Activated CD8-positive, alpha-beta memory T cell treated with anti-CD3 and anti-CD28 coated beads for 4 hours (primary cell): ENCODE measurements at places on chromosomes 5 and 9.

DNA sequence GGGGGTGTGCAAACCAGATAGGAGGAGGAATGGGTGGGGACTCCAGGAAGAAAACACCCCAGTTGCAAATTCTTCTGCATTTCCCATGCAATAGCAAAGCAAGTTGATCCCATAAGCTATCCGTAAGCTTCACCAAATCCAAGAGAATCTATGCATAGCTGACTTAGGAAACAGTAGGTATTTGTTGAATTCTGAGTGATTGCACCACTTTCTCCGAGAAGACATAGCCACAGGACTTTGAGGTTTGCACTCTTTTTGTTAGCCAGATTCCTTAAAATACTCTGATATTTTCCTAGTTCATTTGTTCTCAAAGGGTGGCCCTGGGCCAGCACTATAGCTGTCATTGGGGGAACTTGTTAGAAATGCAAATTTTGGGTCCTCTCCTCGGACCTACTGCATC lies 271.9 kb downstream of the SLIT3 start:
- DNase-seq: no peak

- DNase-seq: no peak
These were observed 134.5 kb downstream of the FANCC start for GRCh38 chr9:95182854-95183563.

GRCh38 chr5:100691085-100691484 lies 155.9 kb downstream of the FAM174A start:
- DNase-seq: no peak

GRCh38 chr5:14587150-14587549 lies 5.6 kb downstream of the OTULINL start:
- no peak for DNase-seq

- DNase-seq: no peak
These were observed 42.6 kb downstream of the HACD4 start for GRCh38 chr9:20988671-20989315.

DNA sequence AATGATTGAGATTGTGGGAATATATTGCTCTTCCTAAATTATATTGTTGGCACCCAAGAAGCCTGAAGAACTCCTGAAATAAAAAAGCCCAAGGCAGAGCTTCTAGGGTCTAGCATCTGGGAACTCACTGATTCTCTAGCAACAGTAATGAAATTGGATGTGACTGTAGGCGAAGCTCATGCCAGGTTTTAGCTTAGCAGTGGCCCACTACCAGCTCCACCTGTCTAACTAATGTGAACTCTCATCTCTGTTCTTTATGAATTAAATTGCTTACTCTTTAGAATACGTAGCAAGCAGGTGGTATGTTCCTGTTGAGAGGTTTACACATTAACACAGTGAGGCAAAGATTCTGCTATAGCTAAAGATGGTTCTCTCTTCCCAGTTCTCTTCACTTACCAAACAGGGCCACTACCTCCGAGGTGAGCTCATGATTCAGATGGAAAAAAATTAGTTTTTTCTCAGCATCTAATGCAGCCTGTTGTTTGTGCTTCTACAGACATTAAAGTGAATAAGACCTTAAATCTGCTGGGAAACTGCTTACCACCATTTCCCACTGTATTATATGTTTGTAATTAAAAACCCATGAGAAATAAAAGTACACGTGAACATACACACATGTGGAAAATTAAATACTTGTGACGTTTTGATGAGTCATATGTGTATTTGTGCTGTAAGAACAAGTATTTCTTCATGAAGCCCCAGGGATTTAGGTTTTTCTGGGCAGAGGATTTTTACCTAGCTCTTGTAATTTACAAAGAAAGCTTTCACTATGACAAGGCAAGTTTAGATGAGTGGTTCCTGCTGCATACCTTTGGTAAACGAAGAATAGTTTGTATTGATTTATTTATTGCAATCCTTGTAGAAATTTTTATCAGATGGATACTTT lies 360.1 kb downstream of the KDM4C start:
- no peak for DNase-seq
